ENCODE measurements at places on chromosomes 4 and X.
A peak's percentile ranks its signal among the peaks of the same experiment; 100 is the strongest.

DNA sequence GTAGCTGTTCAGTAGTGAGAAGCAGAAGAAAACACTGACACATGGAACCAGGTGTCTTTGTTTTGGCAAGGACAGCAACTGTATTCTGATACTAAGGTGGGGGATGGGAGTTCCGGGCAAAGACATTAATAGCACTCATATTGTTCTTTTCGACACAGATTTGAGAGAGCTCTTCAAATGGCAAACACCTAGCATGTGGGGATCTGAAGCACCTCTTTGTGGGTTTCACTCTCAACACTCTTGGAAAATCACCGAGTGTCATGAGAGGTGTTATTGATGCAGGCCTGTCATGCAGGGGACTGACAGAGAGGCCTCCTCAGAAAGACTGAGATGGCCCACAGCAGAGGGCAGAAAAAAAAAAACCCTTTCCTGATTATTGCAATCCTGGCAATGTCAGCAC is 228.4 kb upstream of the VCX start:
- peak; percentile 78 for DNase-seq

DNA sequence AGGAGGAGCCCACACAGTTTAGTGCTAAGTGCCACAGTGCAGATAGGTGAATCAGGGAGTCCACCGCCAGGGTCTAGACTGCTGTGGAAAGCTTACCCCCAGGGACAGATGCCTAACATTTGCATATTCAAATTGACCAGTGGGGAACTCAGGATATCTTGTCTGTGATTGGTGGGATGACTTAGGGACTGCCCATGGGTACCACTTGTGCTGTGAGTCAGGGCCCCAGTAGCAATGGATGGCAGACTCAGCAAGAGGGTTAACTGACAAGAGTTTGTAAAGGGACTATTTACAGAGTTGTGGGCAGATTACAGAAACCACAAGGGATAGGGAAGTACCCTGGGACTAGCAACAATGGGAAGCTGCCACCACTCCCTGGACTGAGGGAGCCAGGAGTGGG is 282.1 kb downstream of the BCOR start:
- DNase-seq: no peak

GRCh38 chrX:11131146-11131545 is 20.0 kb downstream of the HCCS start:
- DNase-seq: no peak

DNA sequence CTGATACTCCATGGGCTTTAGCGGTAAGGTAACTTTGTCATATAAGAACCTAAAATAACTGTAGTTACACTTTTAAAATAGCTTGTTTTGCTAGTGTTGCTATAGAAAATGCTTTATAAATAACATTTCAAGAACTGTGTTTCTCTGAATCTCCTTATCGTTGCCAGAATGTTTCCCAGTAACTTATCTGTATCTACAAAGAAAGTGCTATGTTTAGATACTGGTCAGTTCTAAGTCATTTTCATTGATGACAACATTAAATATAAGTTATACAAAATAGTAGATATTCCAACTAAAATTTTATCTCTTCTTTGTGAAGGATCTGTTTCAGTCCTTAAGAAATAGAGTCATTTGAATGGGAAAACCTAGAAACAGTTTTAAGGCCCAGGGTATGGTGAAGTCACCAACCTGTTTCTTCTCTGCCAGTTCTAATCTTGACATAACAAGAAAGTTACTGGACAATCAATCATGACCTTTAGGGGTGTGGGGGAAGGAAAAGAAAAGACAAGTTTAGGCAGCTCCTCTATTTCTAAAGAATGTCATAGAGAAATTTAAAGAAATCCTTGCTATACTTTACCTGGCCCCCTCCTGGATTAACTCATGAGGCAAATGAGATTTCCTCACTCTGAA is 425.9 kb downstream of the RPA4 start:
- no peak for DNase-seq

DNA sequence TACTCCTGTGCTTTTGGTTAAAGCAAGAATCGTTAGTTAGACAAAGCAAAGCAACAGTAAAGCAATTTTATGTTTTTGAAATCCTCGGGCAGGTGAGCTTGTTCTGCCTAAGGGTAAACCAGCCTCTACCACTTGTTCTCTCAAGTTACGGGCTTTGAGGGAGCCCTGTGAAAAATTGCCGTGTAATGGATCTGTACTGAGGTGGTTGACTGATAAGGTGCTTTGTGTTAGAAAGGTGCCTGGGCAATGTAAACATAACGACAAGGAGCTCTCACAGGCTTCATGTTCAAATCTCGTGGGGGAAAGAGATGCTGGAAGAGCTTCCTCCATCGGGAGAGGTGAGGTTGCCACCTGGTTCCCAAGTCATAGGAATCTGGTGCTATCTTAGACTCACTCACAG is 111.8 kb downstream of the TRAPPC11 start:
- DNase-seq: no peak

DNA sequence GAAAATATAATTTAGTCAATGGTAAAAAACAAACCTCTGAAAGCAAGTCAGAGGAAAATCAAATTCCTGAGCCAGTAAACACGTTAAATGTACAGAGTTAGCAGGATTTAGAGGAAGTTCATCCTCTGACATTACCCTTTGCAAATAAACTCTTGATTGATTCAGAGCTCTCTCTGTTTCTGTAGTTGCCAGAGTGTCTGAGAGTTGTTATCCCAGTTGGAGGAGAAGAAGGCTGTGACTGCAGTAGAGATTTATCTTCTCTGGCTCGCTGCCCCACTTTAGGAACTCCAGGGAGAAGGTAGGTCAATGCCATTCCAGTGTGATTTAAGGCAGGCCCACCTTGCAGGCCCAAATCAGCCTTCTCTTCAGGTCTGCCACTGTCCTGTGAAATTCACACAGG is 6.2 kb upstream of the AMOT start:
- DNase-seq: no peak
